Spleen (tissue), 13 donors: ENCODE measurements at places on chromosomes 12 and 14.

GRCh38 chr14:100633406-100633805 is 46.2 kb upstream of the BEGAIN start:
- DNase-seq = peak; percentile 58

DNA sequence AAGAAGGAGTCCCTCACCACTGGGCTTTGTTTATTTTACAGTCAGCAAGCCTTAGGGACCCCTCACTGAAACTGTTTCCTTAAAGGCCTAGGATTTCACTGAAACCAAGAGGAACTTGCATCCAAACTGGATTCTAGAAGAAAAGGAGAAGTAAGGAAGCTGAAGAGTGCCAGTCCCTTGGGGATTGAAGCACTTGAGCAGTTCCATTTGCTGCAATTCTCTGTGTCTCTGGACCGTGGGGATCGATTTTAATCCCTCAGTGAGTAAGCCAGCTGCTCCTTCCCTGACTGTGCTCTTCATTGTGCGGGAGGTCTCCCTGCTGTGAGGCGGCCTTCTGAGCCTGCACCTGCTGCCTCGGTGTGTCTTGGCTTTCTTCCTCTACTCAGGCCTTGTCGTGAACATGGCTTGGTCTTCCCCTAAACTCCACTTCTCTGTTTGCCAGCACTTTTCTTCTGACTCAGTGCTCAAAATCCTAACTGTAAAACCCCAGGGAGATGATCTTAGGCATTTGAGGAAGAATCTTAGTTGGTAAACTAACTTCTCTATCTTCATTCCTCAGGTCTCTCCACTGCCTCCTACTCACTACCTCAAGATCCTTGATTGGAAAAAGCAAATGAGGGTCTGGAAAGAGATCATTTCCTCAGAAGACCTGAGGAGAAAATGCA is 132.6 kb downstream of the SLC38A6 start:
- DNase-seq = no peak

DNA sequence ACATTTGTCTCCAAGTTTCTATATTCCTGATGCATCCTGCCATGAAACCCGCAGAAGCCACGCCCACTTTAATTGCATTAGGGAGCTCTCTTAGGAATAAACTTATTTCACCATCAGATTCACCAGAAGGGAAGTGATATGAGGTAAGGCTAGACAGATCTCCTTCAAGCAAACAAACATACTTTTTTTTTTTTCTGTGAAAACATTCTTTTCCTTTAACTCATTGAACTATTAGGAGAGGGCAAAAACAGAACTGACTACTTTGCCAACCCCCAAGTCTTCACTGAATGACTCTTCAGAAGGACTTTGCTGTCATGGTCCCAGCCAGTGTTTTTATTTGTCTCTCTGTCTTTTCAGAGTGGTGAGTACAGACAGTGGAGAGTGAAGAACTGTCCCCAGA is 48.4 kb downstream of the GTF2A1 start:
- no peak for DNase-seq

DNA sequence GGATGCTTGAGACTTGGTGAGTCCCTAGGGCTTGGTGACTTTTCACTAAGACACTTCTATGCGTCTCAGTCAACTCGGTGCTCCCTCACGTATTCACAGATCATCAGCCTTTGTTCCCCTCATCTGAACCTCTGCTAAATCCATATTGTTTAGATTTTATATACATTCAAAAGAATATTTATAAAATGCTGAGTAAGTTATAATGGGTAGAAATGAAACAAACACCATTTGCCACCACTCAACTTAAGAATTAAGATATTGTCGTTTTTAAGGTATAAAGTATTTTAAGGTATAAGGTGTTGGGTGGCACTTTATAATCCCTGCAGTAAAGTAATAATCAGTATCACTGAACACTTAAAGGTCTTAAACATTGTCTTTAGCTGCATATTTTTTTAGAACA is 103.0 kb downstream of the TTLL5 start:
- DNase-seq = no peak

DNA sequence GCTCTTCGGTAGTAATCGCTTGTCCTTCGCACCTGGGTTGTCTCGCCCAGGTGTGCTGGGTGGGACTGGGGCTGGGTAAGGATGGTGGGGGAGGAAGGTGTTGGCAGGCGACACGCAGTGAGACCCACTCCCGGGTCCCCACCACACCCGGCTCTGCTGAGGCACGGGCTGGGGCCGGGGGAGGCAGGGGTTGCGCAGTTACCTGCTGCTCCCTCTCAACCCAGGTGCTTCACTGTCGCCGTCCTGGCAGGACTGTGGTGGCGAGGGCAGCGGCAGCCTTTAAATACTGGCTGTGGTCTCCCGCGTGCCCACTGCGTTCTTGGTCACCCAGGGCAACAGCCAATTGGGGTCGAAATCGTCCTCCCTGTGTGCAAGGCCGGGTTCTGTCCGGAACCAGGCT is at the start of gene CCER1:
Gene CCER1 (minus strand): TSS at position 256 of the 400 bp plus-strand sequence. CDS start 434 bp downstream, outside the sequence.
- DNase-seq = peak; percentile 73

- DNase-seq = no peak
Measured at GRCh38 chr12:2177751-2178150, 125.0 kb downstream of the CACNA1C start.

DNA sequence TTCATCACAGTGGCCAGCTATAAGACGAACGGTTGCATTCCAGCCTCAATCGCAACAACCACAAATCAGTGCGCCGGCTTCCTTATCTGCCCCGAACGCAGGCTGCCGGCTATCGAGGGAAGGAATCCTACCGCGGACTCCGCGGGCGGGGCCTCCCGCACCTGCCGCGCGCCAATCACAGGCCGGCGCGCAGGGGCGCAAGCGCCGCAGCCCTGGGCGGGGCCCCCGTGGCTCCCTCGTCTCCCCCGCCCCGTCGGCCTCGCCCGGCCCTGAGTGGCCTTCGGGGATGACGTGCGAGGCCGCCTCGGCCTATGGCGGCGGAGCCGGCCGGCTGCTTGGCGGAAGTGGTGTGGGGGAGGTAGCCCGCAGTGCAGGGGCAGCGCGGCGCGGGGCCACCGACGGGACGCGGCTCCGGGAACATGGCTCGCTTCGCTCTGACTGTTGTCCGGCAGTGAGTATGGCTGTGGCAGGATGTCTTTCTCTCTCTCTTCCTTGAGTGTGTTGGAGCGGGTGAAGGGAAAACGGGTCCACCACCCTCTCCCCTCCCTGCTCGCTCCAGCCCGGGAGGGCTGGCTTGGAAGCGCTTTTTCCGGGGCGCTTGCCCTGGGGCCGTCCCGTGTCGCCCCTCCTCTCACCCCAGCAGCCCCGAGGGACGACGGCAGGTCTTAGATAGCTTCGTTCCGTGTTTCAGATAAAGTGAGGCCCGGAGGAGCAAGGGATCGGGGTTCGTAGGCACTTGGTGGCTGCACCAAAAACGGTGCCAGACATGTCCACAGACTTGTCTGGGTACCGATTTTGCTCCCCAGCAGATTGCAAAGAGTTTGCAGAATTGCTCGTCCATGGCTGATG is at the start of gene TIGAR:
Gene TIGAR (plus strand): TSS at position 361 of the 849 bp plus-strand sequence. CDS start 59 bp downstream, at position 420.
- DNase-seq = peak; percentile 99

DNA sequence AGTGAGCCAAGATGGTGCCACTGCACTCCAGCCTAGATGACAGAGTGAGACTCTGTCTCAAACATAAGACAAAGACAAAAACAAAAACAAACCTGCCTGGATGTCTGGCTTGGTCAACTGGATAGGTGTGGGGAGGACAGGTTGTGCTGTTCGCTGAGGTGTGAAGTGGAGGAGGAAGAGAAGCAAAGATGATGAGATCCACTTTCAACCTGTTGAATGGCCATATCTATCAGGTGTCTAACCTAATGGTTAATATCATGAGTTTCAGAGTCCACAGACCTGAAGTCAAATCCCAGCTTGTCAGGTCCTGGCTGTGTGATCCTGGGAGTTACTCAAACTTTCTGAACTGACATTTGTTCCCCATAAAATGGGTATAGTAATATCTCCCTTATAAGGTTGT is 9.7 kb upstream of the CCDC177 start:
- DNase-seq = no peak

GRCh38 chr12:62247281-62248045 is 12.7 kb upstream of the USP15 start:
- no peak for DNase-seq

DNA sequence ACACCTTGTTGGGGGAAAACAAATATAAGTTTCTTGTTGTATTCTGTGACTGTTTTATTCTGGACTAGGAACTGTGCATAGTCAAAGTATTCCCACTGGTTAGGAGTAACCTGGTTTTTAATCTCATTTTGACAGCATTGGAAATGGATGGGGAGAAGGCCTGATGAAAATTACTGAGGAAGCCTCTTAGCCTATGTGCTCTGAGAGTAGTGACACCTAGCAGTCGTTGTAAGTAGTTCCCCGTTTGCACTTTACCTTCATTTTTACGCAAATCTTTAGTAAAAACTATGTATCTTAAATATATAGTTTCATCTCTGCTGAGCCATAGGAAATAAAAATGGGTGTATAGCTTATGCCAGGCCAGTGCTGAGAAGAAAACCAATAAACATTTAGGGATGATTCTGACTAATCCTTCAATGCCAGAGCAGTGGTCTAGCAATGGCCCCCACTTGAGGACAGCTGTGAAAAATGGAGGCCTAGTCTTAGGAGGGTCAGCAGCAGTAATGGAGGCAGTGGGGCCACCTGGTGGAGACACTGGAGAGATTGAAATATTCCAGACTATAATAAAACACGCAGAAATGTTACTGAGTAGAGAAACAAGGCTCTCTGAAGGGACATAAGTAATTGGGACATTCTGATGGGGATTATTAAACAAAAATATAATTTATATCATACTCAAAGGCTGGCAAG is 133.2 kb upstream of the NOVA1 start:
- DNase-seq = no peak

DNA sequence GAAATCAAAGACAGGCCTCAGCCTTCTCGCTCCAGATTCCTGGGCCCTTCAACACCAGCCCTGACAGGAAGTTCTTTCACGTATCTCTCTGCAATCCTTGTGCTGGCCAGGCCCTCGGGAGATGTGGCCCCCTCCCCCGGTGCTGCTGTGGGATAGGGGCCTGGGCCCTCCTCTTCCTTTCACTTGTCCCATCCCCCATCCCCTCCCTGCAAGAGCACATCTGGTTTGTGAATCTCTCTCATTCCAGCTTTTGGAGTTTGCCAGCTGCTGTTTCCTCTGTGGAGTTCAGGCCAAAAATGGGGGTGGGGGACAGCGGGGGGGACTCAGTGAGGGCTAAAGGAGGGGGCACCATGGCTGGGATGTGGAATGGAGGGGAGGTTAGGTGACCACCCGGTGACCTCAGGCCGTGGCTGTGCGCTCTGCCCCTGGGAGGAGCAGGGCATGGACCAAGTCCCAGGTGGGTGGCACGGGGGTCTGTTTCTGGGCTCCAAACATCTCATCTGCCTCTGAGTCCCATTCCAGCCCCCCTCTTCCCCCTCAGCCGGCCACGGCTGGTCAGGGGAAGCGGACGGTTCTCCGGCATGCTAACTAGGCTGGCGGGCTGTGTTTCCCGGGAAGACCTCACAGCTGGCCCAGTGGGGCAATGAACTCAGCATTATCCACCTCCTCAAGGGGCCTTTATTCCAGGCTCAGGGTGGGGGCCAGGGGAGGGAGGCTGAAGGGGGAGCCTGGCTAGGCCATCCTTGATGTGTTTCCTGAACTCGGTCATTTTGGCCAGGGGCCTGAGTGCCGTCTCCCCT is 7.4 kb downstream of the LRP1 start:
- DNase-seq = peak; percentile 60

GRCh38 chr12:104656921-104657320 is 200.2 kb downstream of the CHST11 start:
- no peak for DNase-seq

DNA sequence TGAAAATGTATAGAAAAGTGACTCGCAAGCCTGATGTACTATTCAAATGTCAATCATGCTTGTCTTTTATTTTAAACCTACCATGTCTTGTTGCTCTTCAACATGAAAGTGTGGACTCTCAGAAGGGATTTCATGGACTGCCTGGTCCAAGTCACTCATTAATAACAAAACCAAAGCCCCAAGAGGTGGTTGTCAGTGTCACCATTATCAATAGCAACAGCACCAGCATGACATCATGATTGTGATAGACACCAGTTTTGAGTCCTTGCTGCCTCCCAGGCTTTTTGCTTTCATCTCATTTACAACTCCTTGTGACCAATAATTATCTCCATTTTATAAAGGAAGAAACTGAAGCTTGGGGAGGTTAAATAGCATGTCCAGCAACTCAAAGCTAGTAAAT is 112.0 kb upstream of the TMPO start:
- no peak for DNase-seq

DNA sequence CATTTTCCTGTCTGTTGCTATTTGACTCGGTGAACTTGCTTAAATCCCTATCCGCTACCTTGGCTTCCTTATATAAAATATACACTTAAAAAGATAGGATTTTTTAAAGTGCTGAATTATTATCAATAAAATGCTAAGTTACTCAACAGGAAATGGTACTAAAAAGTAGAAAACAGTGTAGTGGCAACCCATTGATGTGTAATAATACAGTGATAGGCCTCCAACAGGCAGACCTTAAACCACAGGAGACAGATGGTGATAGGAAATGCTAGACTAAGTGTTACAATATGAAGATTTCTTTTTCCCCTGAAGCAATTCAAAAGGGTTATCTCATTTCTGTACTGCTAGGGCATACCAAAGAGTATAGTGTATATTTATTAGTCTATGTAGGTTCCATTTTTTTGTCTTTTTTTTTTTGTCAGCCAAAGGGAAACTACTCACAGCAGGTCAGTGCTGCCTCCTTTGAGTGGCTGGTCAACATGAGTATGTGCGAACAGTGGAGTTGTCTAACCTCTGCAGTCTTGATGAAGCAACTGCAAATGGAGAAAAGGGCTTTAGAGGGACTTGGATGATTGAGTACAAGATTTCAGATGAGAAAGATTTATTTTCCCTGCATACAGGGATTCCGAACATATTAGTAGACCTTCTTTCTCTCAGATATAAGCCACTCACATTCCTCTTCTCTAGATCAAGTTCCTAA is 183.8 kb downstream of the ACSS3 start:
- no peak for DNase-seq

GRCh38 chr14:34872822-34873588 is 2.2 kb downstream of the BAZ1A start:
- no peak for DNase-seq

GRCh38 chr14:20690848-20691640 is 2.5 kb downstream of the ANG start:
- no peak for DNase-seq

DNA sequence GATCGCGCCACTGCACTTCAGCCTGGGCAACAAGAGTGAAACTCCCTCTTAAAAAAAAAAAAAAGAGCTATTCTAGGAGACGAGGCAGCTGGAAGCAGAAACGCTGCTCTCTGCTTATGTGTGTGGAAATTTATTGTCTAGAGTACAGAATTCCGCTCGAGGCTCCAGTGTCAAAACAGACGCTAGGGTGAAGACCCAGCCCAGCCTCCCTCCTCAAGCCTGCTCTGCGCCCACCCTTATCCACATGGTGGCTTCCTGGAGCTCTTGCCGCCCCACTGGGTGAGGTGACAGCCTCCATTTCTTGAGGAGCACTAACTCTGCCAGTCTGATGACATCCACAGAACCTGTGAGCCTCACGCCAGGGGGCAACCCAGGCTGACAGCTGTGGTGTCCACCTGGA is 49.5 kb upstream of the DLK1 start:
- no peak for DNase-seq

DNA sequence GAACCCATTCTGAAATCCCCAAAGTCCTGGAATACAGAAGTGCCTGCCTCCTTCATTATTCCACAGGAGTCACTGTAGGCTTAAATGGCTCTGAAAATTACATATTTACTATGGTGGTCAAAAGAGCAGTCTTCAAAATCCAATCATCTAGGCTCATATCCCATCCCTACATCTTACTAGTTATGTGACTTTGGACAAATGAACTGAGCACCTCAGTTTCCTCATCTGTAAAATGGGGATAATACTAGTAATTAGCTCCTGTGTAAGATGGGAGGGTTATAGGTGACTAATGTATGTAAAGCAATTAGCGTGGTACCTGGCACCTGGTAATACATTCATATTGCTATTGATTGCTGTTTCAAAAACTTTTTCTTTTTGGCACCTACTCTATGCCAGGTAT is 243.6 kb downstream of the CHST11 start:
- no peak for DNase-seq
